ENCODE measurements at places on chromosomes 16 and 17. TPM values are rescaled to one million over a fixed set of nuclear protein-coding genes. Genes with fewer than 3 reads are reported as not detected.
A peak's percentile ranks its signal among the peaks of the same experiment; 100 is the strongest.

DNA sequence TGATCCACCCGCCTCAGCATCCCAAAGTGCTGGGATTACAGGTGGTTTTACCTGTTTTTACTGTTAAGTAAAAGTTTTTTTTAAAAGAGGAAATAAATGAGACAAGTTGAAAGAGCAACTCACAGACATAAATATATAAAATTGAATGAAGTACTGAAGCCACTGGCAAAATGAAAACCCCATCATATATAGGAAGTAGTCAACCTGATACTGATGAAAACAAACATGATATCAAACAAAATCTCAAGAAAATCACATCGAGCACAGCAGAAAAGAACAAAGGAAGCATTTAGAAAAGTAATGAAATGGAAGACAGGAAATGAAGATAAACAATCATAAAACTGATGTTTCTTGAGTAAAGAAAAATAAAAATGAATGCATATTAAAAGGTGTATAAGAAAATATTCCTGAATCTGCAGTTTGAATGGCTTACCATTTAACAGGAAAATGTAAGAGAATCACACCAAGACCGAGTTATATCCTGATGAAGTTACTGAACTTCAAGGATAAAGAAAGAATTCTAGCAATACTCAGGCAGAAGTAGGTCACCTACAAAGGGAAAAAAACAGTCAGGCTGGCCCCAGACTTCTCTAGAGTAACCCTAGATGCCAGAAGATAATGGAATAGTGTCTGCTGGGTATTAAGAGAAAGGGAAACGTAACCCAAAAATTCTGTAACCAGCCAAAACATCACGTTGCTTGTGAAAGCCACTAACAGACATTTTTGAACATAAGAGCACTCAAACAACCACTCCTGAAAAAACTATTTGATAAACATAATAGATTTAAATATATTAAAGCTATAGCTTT is 31.5 kb downstream of the UBE2G1 start:
- no peaks in the 10 kb centered on the region for H3K27me3 ChIP-seq
- no peak overlapping the region for H3K4me3 ChIP-seq
- H3K4me1 ChIP-seq, result peaks cover 64% of the 10 kb centered on the region
- H3K27ac ChIP-seq, result no peak overlapping the region
- H3K36me3 ChIP-seq, result no peaks in the 10 kb centered on the region

DNA sequence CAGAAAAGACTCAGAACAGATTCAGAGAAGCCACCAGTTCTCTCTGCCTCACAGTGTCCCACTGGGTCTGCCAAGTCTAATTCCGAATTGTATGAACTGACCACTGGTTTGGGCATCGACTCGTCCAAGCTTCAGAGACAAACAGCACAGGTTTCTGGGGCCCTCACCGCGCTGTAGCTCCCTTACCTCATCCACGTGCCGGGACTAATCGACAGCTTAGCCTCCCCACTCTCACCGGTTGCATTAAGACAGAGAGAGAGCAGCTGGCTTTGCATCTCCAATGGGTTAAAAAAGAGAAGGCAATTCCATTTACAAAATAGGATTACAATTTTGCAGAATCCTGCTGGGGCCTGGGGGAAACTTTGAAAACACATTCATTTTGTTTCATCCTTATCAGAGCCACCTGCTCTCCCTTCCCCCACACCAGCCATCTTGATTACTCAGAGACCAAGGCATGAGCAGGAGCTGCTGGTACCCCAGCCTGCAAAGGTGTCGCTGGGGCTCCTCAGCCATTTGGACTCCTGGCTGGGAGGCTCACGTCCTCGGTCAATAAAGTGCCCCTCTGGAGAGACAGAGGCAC is 95.3 kb upstream of the RPL38 start:
- no peaks in the 10 kb centered on the region for H3K4me1 ChIP-seq
- H3K4me3 ChIP-seq, result no peak overlapping the region
- H3K36me3 ChIP-seq, result no peaks in the 10 kb centered on the region
- H3K27me3 ChIP-seq, result peaks cover 52% of the 10 kb centered on the region
- no peak for DNase-seq
- no peak overlapping the region for H3K27ac ChIP-seq

DNA sequence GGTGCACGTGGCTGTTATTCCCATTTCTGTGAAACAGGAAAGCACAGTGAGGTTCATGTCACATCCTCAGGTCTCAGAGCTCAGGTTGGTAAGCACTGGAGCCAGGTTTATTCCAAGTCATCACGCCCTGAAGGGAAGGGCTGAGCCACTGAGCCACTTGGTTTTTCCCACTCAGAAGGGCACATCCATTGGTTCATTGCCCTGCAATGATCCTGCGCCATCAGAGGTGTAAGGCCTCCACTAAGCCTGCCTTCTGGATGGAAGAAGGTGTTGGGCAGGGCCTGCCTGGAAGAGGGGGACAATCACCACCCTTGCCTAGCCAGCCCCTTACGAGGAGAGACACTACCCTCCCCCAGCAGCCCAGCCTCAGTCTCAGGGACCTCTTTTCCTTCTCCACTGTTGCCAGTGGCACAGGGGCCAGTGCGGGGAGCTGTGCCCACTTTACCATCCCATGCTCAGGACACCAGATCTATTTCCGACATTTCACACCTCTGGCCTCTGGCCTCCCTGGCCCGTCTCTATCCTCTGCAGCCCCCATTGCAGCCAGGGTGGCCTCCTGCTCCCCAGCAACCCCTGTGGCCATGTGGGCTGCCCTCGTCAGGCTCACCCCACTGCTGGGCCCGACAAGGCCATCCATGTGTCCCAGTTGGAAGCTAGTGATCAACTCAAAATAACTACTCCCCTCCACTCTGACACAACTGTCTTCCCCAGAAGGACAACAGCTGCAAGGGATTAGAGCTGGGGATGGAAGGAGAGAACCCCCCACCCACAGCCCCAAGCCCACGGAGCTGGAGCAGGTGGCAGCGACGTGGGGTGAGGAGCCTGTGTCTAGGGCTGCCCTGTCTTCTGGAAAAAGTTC is 29.9 kb downstream of the CFAP20 start:
- H3K4me1 ChIP-seq, result peaks cover 16% of the 10 kb centered on the region
- no peaks in the 10 kb centered on the region for H3K27me3 ChIP-seq
- H3K4me3 ChIP-seq, result no peak overlapping the region
- H3K27ac ChIP-seq, result no peak overlapping the region
- DNase-seq, result no peak
- H3K36me3 ChIP-seq, result no peaks in the 10 kb centered on the region

- H3K4me1 ChIP-seq, result no peaks in the 10 kb centered on the region
- H3K27me3 ChIP-seq, result no peaks in the 10 kb centered on the region
- no peak for DNase-seq
- no peaks in the 10 kb centered on the region for H3K36me3 ChIP-seq
- H3K27ac ChIP-seq, result no peak overlapping the region
These were observed 14.4 kb downstream of the ZNF232 start for GRCh38 chr17:5097101-5097834.

GRCh38 chr16:68704232-68704867 is 32.7 kb upstream of the CDH1 start:
- H3K4me1 ChIP-seq, result peaks cover 23% of the 10 kb centered on the region
- H3K4me3 ChIP-seq, result no peak overlapping the region
- H3K36me3 ChIP-seq, result no peaks in the 10 kb centered on the region
- DNase-seq, result peak; percentile 79
- H3K27me3 ChIP-seq, result no peaks in the 10 kb centered on the region

PRDM7 gene
- total RNA-seq, result 0.07 TPM

OMG gene
- not detected for total RNA-seq
